Kidney (tissue), 22 donors: ENCODE measurements at places on chromosomes 6 and 20.

GRCh38 chr6:135191508-135192255 lies 10.6 kb downstream of the MYB start:
- no peak for DNase-seq

DNA sequence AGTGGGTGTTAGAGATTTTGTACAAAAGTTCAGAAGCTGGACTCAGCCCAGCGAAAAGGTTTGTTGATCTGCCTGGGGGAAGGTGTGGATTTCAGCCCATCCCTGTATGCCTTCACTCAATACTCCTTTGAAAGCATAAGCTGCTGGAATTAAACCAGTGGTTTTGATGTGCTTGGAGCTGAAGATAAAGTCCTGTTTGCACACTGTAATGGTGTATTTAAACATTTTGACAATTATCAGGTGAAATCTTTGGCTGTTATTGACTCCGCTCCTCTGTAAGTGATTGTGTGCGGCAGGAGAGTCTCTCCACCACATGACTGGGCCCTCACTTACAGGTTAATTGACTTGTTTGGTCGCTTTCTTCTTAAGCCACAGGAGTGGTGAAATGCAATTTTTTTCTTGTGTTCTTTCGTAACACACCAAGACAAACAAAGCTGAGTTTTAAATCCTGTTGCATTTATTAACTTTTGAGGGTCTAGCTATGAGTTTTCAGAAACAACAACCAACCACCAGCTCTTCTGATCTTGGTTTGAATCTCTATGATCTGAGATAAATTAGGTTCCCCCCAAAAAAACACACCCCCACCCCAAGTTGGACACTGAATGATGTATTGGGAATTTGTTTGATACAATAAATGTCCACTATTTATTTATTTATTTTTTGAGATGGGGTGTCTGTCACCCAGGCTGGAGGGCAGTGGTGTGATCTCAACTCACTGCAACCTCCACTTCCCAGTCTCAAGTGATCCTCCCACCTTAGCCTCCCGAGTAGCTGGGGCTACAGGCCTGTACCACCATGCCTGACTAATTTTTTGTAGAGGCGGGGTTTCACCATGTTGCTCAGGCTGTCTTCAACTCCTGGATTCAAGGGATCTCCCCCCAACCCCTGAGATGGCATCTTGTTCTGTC lies 46.3 kb upstream of the NCOA3 start:
- no peak for DNase-seq

DNA sequence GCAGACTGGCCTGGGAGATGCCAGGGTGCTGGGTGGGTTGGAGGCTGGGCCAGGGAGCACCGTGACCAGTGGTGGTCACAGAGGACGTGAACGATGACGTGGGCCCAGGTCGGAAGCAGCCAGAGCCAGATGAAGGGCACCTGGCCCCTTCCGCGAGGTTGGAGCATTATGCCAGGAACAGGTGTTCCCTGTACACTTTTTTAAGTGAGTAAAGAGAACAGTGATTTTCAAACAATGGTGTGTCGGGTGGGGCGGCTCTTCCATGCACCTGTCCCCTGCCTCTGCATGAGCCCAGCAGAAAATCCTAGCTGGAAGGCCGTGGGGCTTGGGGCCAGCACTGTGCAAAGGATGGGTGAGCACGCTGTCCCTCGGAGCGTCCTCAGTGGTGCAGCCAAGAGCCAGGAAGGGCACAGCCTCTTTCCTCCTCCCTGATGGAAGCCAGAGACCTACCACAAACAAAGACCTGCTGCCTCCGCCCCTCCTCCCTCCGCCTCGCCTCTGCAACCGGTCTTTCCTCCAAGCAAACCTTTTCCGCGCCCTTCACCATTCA lies 350.5 kb downstream of the ZFAND3 start:
- no peak for DNase-seq

- DNase-seq: no peak
Observed at GRCh38 chr6:169530752-169531123, 171.1 kb downstream of the WDR27 start.

DNA sequence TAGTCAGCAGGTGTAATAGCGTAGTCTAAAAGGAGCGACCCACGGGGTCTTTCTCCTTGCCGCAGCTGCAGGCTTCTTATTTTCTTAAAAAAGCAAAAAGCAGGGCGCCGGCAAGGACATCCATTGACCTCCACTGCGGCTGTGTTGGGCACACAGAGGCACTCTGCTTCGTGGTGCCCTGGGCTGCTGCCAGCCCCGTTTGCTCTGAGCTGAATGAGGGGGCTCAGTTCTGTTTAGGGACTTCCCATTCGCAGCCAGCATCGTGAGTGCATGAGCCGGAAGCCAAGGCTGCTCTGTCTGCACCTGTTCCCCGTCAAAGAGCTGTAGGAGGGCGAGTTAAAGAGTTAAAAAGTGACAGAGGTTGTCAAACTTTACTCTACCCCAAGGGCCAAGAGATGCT lies 1.7 kb upstream of the SLC22A2 start:
- DNase-seq: no peak

DNA sequence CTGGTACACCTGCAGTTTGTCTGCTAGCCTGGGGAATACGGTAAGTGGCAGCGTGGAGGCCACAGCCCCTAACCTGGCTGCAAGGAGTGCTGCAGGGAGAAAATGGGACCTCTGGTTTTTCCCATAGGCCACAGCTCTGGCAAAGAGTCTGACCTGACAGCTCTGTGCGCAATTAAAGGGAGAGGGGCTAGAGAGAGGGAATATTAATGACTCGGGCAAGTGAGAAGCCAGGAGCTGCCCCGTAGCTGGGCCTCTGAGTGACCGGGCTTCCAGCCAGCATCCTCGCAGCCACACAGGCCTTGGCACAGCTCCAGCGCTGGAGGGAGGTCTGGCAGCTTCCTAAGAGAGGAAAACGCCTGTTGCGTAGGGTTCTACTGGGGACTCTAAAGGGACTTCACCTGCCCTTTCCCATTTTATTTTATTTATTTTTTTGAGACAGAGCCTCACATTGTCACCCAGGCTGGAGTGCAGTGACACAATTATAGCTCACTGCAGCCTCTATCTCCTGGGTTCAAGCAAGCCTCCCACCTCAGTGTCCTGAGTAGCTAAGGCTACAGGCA lies 18.2 kb upstream of the OCSTAMP start:
- DNase-seq: peak; percentile 83

- no peak for DNase-seq
Observed at GRCh38 chr20:33015700-33016580, 8.4 kb downstream of the BPIFB2 start.

GRCh38 chr6:3280866-3281465 lies 22.2 kb downstream of the PSMG4 start:
- peak; percentile 29 for DNase-seq

DNA sequence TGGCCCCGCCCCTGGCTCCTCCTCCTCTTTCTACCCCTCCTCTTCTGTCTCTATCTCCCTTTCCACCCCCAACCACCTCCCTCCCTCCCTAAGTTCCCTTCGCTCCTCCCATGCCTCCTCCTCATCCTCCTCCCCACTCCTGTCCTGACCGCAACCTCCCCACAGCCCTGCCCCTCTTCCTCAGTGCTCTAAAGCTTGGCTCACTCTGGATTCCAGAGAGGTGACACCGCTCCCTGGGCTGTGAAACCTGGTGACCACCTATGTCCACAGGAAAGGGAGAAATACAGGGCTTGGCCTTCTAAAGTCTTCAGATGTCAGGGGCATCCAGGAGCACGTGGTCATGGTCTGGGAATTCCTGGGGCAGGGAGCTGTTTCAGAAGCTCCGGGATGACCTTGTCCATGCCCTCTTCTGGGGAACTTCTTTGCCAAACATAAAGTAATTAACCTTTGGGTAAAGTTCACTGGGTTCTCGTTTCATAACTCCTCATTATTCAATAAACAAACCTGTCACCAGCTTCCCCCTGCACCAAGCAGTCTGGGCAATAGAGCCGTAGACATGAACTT lies 345 bp upstream of the CST5 start:
- peak; percentile 70 for DNase-seq

- DNase-seq: peak; percentile 66
Observed at GRCh38 chr6:46014511-46015118, 1.0 kb downstream of the CLIC5 start.

GRCh38 chr20:32332614-32333013 lies 25.5 kb upstream of the ASXL1 start:
- DNase-seq: no peak

GRCh38 chr6:3139090-3139903 lies 18.0 kb downstream of the TUBB2A start:
- DNase-seq: peak; percentile 65

GRCh38 chr6:169247991-169248390 lies 5.7 kb downstream of the THBS2 start:
- DNase-seq: no peak

GRCh38 chr6:132458887-132459604 lies 53.9 kb downstream of the STX7 start:
- DNase-seq: no peak

GRCh38 chr6:145733810-145734209 lies 1.5 kb downstream of the EPM2A start:
- no peak for DNase-seq

DNA sequence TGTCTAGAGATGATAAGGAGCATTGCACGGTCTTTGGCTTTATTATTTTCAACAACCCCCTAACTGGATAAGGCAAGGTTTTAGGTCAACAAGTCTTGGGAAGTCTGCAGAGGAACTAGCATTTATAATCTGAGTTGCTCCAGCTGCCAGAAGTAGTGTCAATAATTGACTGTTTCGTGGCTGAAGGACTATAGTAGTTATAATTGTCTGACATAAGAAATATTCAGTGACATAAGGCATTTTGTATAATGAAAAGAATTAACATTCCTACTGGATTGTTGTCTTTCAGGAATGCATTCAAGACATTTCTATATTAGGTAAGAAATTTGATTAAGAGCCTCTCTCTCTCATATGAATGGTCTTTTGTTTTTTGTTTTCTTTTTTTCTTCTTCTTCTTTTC lies 136.9 kb upstream of the SGK1 start:
- no peak for DNase-seq

DNA sequence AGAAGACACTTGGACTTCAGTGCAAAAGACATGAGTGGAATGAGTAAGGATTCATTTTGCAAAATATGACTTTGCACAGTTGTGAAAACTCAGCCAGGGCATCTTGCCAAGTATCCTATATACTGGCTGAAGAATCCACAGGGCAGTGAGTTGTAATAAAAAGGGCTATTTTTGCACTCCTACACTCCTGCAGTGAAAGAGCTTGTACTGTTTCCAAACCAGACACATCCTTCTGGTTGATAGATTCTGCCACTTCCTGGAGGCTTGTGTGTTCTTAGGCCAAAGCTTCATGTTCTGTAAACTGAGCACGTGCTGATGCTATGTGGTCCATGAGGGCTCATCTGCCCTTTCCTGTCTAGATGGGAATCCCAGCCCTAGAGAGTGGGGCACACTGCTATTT lies 34.9 kb downstream of the GMPR start:
- DNase-seq: no peak

DNA sequence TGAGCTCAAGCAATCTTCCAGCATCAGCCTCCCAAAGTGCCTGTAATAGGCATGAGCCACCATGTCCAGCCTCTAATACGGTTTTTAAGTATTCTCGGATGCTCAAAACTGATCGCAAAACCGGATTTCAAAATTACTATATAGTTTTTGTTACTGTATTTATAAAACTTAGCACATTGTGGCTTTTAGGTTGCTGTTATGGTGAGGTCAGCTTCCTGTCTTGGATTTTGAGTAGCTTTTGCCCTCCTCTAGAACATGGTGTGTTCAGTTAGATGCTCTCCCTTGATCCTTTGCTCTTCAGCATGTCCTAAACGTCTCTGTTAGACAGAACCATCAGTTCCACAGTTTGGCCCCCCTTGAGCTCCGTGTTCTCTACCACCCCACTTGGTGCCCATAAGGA lies 96.2 kb downstream of the RPP40 start:
- DNase-seq: no peak

GRCh38 chr20:47392721-47393073 lies 36.2 kb upstream of the ZMYND8 start:
- DNase-seq: no peak

GRCh38 chr6:115770851-115771250 lies 289.8 kb downstream of the FRK start:
- DNase-seq: no peak

GRCh38 chr6:97757575-97757974 lies 474.6 kb upstream of the MMS22L start:
- DNase-seq: no peak

GRCh38 chr6:797479-798077 lies 104.6 kb upstream of the EXOC2 start:
- peak; percentile 76 for DNase-seq

- no peak for DNase-seq
Observed at GRCh38 chr20:53839423-53840176, 230.8 kb downstream of the BCAS1 start.

- DNase-seq: no peak
Observed at GRCh38 chr6:166776571-166776970, 149.5 kb upstream of the RPS6KA2 start.

DNA sequence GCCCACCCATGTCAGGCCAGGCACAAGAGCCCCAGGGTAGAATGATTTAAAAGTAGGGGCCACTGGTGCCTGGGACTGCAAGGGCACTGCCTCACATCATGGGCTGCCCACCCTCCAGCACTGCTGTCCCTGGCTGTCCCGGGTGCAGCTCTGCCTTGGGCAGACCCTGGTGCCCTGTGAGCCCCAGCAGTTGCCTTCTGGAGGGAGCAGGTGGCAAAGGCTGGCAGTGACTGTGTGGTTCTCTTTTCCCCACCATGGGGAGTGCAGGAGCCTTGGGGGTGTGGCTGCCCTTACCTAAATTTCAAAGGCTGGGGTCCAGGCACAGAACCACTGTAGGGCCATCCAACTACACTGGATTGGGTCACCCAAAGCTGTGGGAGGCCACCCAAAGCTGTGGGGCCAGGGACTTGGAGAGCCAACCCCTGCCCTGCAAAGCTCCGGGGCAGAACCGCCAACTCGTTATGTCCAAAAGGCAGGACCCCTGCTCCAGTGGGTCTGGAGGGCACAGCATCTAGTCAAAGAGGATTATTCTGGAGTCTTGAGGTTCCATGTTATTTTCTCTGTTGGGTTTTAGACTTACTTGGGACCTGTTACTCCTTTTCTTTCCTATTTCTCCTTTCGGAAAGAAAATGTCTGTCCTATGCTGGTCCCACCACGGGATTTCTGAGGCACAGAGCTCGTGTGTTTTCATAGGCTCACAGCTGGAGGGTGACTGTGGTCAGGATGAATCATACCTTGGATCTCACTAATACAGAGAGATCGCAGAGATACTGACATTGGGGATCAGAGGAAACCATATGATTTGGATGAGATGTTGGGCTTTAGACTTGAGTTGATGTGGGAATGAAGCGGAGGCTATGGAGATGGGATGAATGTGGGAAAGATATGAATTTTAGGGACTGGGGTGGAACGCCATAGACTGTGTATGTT lies 65.3 kb downstream of the RAMACL start:
- DNase-seq: no peak
